ENCODE measurements at places on chromosomes 3 and 15. TPM values are rescaled to one million over a fixed set of nuclear protein-coding genes. Genes with fewer than 3 reads are reported as not detected.

TM4SF1 gene
- 0.80 TPM for total RNA-seq

CELSR3 gene
- 5.9 TPM for total RNA-seq

KLF15 gene
- total RNA-seq: 9.5 TPM

ELL3 gene
- total RNA-seq: 2.6 TPM

VIPR1 gene
- total RNA-seq: 1.6 TPM

GOLGA6L22 gene
- not detected for total RNA-seq

VWA5B2 gene
- not detected for total RNA-seq

PRR23C gene
- not detected for total RNA-seq

CHRNA7 gene
- 7.7 TPM for total RNA-seq

PGBD4 gene
- total RNA-seq: 1.7 TPM

DCUN1D1 gene
- 22.8 TPM for total RNA-seq

DNA sequence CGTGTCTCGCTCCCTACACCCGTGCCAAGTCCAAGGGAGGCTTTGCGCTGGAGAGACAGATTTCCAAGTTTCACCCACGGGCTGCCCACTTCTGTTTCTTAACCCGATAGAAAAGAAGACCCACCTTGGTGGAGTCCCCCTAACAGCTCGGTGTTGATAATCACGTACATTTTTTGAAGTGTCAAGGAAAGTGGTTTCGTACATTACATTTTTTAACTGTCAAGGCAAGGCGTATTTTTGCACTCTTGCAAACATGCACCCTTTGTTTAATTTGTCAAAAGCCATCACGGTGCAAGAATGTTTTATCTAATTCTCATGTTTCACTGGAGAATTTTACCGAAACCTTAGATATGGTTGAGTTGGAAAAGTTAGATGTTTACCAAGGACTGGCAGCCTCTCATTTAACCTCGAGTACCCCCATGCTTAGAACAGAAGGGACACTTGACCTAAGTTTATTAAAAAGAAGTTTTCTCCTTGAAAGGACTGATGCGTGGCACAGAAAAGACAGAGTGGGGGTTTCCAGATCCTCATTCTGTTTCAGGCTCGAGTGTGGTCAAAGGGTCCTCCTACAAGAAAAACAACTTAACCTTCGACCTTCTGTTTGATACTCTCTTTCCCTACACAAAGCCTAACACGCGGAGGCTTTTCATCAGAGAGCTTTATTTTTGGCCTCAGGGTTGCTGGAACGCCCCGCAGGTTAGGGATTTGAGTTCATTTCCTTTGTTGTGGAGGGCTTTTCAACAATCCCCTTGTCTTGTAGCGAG is 882 bp downstream of the GXYLT2 start:
- peak; percentile 39 for DNase-seq

GRCh38 chr3:161754420-161755053 is 257.9 kb downstream of the OTOL1 start:
- no peak for DNase-seq

DNA sequence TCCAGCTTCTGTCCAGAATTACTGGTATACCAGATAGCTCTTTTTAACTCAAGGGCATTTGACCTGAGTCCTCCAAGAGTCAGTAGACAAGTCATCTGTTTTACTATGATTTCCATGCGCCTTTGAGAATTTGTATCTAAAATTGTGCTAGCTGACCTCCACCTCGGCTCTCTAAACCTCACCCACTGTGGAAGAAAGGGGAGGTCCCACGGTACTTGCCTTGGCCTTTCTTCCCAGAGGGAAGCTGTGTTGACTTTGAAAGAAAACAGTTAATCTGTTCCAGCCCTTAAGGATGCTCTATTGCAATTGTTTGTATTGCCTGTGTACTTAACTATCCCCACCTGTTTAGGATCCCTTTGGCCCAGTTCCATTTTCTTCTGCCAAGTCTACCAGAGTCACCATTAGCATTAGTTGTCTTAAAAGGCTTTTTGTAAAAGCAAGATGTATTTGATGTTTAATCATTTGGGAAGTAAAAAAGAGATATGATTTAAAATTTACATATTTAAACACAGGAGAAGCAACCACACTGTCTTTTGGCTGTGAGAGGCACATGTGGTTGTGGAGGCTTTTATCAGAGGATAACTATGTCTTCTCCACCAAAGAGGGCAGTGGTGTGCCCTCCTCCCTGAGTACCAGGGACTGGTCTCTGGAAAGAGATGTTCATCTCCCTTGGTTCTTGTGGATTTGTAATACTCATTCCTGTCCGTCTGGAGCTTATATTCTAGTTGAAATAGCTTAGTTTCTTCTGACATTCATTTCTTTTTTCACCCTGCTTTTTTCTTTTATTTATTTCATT is 88.8 kb downstream of the CRTC3 start:
- no peak for DNase-seq

DNA sequence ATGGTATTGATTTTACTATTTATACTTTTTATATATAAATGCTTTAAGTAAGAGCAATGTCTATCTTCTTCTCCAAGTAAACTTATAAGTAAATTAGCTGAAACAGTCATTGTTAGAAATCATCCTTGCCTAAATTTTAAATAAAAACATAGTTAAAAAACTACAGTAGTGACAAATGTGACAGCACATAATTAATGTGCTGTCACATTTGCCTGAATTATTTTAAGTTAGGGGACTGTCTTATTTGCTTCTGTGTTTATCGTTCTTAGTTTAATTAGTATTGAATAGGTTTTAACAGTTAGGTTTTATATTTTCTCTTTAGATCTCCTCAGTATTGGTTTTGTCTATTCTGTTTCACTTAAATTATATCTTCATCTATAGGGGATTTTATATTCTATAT is 36.1 kb downstream of the SLMAP start:
- DNase-seq: no peak

DNA sequence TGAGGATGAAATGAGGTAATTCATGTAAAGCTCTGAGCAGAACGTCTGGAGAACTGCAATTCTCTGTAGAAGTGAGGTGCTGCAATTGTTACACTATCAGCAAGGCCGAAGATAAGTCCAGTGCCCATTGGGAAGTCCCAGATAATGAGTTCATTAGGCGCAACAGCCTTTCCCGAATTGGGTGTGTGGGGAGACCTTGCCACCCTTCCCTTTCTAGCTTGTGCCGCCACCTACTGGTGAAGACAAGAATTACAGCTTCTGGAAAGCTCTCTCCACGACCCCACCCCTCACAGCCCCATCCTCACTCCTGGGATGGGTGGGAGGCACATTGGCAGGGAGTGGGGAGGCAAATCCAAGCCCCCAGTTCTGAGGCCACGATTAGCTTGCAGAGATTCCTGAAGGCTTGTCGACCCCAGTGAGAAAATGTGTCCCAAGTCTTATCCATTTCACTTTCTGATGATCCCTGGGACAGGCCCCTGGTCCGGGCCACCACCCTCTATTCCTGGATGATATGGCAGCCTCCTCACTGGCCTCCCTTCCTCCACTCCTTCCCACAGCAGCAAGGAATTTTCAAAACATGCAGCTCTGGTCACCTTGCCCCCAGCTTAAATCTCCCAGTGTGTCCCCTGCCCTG is 36.4 kb downstream of the FAM3D start:
- peak; percentile 75 for DNase-seq

- no peak for DNase-seq
Measured at GRCh38 chr3:43728476-43728875, 37.7 kb downstream of the ABHD5 start.

GRCh38 chr3:70067860-70068521 is 68.5 kb downstream of the SAMMSON start:
- DNase-seq: peak; percentile 58

DNA sequence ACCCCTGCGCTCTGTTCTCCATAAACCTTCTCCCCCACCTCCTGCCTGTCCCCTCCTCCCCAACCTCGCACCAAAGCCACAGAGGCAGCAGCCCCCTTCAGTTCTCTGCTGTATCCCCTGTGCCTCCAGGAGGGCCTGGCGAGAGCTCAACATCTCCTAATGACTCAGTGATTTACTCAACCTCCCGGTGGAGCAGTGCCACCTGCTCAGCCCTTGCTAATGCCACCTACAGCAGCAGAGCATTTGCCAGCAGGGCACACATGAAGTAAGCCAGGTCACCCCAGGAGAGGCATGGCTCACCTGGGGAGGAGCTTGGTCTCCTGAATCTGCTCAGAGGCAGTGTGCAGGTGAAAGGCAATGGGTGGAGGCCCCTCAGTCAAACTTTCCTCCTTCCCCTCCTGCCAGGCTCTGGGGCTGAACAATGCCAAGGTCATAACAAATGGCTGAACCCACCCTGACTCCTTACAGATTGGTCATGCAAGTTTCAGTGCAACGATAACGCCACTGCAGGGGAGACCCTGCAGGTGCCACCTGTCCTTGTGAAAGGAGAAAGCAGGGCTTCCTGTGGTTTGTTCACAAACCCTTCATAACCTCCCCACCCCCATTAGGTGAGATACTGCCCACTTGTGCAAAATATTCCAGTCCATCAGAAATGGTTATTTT is 19.8 kb downstream of the TRPM1 start:
- no peak for DNase-seq

DNA sequence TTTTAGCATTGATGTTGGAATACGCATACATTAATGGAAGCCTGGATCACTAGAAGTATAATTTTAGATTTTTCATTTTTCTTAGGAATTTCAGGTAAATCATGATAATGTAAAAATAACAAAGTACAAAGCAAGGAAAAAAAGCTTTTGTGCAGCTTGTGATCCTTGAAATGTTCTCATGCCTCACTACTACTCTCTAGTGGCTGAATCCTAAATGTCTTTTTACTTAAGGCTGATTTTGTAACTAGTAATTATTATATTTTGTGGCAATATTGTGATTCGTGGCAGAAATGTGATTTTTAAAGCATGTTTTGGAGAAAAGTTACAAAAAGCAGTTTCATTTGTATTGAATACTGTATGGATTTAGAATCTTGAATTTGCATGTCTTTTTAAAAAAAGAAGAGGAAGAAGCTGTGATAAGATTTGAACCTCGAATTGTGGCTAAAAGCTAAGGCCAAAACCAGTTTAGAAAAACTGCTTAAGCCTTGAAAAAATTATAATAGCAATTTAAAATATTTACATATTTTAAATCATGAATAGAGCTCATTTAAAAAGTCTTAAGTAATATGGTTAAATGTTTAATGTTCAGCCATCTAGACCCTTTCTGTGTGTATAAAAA is 39.0 kb downstream of the U2SURP start:
- DNase-seq: peak; percentile 54

- no peak for DNase-seq
Measured at GRCh38 chr3:144148356-144148755, 176.7 kb downstream of the DIPK2A start.

- DNase-seq: no peak
Measured at GRCh38 chr3:162892921-162893793, 1396.5 kb downstream of the OTOL1 start.

- DNase-seq: peak; percentile 95
Measured at GRCh38 chr3:188507244-188507720, 353.3 kb downstream of the LPP start.

DNA sequence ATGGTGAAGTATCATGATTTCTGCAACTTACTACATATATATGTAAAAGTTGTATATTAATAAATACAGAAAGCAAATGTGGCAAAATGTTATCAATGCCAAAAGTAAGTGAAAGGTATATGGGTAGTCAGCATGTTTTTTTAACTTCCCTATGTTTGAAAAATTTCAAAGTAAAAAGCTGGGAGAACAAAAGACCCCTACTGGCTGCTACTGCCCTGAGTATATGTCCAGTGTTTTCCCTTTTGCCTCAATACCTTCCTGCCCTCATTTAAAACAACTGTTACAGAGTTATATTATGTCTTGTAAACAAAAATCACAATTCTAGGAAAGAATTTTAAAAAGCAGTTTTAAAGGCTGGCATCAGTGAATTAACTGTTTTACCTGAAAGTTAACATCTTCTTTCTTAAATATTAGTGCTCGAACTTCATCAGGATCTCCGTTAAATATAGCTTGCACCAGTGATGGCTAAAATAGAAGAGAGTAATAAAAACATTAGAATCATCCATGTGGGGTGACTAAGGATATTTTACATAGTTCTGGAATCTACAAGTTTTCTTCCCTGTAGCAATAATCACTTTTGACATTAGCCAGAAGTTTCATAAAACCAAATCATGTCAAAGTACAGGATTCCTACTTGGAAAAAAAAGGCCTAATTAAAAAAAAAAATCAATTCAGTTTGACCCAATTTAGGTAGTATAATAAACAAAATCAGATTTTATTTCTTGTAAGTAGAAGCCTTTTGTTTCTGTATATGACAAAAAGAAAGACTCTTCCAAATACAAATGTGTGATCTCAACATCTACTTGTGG is 2.7 kb downstream of the ANKRD28 start:
- DNase-seq: peak; percentile 56

DNA sequence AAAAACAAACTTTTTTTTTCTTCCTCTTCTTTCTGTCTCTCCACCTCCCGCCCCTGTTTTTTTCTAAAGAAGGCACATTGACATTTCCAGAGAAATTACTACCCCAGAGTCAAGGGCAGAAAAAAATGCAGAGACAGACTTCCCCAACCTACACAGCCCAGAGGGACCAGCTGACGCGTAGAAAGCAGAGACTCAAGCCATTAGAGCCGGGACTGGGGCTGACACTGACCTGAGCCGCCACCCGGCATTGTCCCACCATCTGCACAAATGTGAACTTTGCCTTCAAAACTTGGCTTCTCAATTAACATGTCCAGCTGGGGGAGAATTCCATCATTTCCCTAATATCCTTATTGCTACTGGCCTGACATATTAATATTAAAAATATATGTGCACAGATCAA is 385.6 kb downstream of the NR2F2 start:
- no peak for DNase-seq

DNA sequence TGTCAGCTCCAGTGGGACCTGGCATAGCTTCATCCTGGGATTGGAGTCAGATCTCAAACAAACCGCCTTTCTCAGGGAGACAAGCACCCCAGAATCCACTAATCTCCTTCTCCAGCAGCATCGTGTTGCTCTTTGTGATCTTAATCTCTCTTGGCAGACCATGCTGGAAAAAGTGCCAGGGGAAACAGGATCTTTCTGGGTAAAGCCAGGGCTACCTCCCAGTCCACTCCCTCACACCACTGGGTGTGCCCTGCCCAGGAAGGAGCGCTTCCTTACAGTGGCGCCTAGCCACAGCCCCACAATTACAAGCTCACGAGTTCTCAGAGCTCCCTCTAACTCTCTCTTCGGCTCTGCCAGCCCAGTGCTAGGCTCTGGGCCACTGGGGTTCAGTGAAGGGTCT is 32.2 kb downstream of the RPLP1 start:
- no peak for DNase-seq

DNA sequence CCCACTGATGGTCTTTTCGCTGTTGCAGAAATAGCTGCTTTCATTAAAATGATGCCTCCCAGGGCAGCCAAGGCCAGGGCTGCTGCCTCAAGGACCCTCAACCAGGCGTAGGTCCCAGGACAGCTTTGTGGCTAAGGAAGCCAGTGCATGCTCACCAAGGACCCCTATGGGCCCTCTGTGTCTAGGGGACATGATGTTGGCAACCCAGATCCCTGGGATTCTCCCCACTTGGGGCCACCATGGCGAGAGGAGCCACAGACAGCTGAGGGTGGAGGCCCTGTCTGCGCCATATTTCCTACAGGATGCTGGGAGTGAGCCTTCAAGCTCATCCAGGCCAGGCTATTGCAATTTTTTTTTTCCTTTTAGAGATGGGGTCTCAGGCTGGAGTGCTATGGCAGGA is 137.2 kb downstream of the CHSY1 start:
- no peak for DNase-seq

DNA sequence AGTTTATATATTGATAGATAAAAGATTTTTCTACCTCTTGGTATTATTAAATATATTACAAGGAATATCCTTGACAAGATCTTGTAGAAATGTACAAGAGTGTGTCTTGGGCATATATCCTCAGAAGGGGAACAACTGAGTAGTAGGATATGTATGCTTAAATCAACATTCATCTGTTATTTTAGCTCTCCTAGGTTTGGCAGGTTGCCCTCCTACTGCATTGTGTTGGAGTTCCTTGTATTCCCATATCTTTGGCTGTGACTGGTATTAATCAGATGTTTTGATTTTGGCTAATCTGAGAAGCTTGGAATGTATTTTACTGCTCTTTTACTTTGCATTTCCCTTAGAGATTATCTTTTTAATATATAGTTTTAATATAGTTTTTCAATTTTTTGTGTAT is 4.6 kb downstream of the MYRIP start:
- DNase-seq: no peak

Measured in cardiac muscle cell (in vitro differentiated cells and primary cell).